ENCODE measurements at places on chromosomes 7 and 10. TPM values are rescaled to one million over a fixed set of nuclear protein-coding genes. Genes with fewer than 3 reads are reported as not detected.

The RADIL gene
- total RNA-seq: not detected

The NSMCE4A gene
- 70.7 TPM for total RNA-seq

The GPR85 gene
- total RNA-seq: 0.15 TPM

The COMMD3 gene
- 26.8 TPM for total RNA-seq

The KIAA1217 gene
- total RNA-seq: 2.7 TPM

The HOXA10 gene
- 15.4 TPM for total RNA-seq

The UPF2 gene
- total RNA-seq: 11.2 TPM

The CLDN4 gene
- total RNA-seq: 1.1 TPM

The NPSR1 gene
- total RNA-seq: not detected

The NSUN5 gene
- total RNA-seq: 30.2 TPM

The CTBP2 gene
- total RNA-seq: 55.5 TPM

The TMUB1 gene
- 73.4 TPM for total RNA-seq

The EPHB4 gene
- total RNA-seq: 36.8 TPM

DNA sequence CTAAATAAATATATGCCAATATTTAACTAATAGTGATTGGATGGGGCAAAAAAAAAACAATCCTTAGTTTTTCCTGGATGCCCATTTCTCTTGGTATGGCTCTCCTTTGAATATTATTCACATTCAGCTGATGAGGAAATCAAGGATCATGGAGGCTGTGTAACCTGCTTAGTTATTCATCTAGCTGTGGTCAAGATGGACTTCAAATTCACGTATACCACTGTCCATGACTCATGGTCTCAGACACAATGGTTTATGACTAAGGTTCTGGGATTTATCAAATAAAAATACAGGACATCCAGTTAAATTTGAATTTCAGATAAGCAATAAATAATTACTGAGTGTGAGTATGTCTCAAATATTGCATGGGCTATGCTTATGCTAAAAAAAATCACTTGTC is 191.5 kb upstream of the CELF2 start:
- DNase-seq: peak; percentile 51

DNA sequence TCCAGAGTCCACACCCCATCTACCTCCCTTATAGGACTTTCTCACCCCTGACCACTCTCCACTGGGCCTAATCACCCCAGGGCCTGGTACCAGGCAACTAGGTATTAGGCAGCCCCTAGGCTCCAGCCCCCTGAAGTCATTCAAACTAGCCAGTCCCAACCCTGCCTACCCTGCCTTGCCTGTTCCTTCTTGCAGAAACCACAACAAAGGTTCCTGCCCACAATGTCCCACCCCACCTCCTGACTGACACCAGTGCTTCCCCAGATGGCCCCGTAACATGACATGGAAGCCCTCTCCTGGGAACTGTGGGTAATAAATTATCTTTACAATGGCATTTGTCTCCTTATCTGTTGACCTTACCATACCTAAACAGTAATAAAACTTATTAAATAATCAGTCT is 100.6 kb upstream of the PDE1C start:
- no peak for DNase-seq

DNA sequence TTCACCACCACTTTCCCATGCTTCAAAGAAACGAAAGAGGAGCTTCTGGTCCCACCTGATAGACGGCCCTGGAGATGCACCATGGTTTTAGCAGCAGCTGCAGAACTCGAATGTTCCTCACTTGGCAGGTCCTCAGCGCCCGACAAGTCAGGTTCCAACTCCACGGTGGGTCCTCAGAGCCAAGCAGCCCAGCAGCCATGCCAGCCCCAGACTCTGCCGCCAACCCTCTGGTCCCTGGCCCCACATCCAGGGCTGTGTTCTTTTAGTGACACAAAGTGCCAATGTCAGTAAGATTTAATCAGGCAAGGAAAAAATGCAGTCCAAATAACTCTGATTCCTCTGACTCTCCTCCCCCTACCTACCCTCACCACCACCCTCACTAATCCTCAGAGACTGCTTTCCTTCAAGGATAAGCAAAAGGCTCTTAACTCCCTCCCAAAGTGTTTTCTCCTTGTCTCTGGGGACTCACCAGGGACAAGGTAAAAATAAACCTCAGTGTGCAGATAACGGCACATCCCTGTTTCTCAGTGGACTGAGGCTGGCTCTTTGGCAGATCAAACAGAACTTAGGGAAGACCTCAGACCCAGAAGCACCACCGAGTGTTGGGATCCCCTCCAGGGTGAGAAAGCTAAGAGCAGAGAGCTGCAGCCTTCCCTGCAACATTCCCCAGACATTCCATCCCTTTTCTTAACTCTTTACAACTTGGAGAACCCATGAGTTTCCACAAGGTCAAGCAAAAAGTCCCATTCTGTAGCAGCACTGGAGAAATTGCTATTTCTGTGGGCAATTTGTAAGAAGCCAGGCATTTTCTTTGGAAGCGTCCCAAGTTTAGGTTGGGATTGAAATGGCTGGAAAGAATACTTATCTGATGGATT is 358.9 kb downstream of the FRMD4A start:
- DNase-seq: peak; percentile 67

GRCh38 chr7:69699931-69700330 is 101.7 kb downstream of the AUTS2 start:
- DNase-seq: no peak

GRCh38 chr10:79380946-79381721 is 33.9 kb downstream of the PPIF start:
- DNase-seq: no peak

DNA sequence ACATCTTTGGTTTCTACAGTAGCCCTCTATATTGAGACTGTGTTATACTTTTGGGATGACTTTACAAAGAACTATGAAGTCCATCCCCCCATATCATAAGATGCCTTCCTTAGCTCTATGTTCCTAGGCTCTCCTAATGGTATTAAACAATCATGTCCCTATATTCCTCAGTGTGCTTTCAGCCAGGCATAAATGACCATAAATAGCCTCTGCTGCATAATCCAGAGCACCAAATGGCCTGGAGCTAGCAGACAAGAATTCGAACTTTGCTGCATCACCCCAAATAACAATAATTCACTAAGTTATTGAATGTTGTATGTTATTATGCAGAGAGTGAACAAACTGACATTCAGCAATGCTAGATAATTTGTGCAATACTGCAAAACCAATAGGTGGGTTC is 405.2 kb downstream of the DGKB start:
- no peak for DNase-seq

DNA sequence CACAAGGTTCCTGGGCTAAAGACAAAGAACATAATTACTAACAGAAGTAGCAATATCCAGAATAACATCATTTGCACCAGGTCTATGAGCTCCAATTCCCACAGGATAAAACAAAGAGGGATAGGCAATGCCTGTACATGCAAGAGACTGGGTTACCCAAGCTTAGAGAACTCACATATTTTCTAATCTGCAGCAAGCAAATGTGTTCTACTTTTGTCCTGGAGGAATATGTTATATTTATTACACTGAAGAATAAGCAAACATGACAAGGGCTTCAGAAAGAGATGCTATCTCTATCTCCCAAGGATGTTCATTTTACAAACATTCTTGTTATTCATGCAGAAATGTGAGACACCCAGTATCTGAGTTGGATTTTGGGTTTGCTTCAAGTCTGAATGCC is 118.6 kb downstream of the MDFIC start:
- no peak for DNase-seq

- DNase-seq: peak; percentile 99
Observed at GRCh38 chr10:117441812-117442443, 66.7 kb upstream of the PDZD8 start.

- no peak for DNase-seq
Observed at GRCh38 chr7:573933-574381, 54.3 kb upstream of the PDGFA start.

DNA sequence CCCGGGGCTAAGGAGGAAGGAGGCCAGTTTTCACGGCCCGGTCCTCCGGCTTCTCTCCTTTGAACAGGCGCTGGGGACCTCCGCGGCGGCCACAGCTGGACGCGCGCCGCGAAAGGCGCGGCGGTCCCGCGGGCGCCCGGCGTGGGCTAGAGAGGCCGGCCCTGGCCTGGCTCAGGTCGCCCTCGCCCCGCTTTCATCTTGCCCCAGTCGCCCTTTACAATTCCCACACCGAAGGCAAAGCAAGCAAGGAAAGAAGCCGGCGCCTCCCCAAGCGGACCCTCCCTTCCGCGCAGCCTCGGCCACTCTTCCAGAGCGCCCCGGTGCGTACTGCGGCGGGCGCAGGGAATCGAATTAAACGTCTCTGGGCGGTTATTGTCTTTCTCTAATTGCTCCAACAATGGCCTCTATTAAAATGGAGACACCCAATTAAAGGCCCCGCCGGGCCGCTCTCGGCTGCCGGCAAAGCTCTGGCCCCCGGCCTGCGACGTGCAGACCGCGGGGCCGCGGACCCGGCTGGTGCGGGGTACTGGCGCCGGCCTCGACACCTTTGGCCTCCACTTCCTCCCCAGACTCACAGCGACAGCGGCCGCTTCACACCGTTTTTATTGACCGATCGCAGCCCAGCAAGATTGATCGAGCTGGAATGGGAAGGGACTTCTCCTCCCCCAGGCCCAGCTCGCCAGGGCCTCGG is 4.5 kb upstream of the GATA3 start:
- DNase-seq: no peak

- no peak for DNase-seq
Observed at GRCh38 chr7:102843850-102844249, 69.0 kb upstream of the LRRC17 start.

GRCh38 chr10:12358863-12359564 is 9.7 kb downstream of the CAMK1D start:
- DNase-seq: no peak

DNA sequence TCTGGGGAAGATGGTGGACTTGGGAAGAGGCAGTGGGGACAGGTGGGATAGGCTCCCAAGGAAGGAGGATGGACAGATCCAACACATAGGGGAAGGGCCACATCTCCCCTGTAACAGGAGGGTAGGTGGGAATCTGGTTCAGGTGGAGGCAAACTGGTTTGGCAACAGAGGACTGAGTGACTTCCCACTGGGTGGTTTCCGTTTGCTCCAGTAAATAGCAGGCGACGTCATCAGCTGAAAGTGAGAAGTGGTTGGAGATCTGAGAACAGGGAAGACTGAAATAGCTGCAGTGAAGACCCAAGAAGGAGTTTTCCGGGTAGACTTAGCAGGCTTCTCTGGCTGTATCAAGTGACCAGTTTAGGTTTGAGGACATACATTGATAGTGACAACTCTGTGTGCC is 504.4 kb downstream of the GALNT17 start:
- peak; percentile 73 for DNase-seq

- DNase-seq: peak; percentile 43
Observed at GRCh38 chr10:77493851-77494261, 143.8 kb downstream of the KCNMA1 start.

- peak; percentile 100 for DNase-seq
Observed at GRCh38 chr10:110918643-110919348, at the start of gene BBIP1. Gene BBIP1 (minus strand): TSS chr10:110919180. CDS start chr10:110918157, 1,023 bp downstream.

DNA sequence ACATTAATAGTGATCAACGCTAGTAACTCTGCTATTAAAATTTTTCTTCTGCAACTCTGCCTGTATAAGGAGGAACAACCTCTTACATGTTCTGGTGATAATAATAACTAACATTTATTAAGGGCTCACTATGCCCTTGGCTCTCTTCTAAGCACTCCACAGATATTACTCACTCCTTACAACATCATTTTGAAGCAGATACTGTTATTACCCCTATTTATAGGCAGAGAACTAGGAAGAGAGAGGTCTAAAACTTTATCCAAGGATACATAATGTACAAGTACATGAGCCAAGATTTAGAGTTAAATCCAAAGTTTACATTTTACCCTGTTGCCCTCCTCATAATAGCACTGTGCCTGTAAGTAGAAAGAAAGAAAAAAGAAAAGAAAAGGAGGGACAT is 205.6 kb downstream of the DYNC1I1 start:
- no peak for DNase-seq

Measured in M059J (cell line).